T follicular helper cell (primary cell): ENCODE measurements at places on chromosomes 7 and 10.

GRCh38 chr10:85922356-85923129 lies 444.1 kb downstream of the GRID1 start:
- no peak for DNase-seq

GRCh38 chr10:15300697-15301096 lies 70.4 kb downstream of the FAM171A1 start:
- DNase-seq: no peak

DNA sequence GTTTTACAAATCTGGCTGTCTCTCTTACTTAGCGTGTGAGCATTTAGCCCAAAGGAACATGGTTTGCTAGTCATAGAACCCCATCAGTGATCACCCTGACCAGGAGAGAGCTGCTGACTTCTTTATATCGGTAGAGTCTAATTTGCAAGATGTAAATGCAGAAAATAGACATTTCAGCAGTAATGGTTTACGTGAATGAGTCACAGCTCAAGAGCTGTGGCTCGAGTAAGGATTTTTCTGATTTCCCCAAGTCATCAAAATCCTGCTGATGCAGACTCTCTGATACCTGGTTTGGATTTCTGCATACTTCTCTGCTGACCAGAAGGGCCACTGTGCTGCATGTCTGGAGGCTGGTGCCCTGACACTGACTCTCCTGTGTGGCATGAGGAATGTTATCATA lies 25.7 kb downstream of the NUB1 start:
- DNase-seq: no peak

DNA sequence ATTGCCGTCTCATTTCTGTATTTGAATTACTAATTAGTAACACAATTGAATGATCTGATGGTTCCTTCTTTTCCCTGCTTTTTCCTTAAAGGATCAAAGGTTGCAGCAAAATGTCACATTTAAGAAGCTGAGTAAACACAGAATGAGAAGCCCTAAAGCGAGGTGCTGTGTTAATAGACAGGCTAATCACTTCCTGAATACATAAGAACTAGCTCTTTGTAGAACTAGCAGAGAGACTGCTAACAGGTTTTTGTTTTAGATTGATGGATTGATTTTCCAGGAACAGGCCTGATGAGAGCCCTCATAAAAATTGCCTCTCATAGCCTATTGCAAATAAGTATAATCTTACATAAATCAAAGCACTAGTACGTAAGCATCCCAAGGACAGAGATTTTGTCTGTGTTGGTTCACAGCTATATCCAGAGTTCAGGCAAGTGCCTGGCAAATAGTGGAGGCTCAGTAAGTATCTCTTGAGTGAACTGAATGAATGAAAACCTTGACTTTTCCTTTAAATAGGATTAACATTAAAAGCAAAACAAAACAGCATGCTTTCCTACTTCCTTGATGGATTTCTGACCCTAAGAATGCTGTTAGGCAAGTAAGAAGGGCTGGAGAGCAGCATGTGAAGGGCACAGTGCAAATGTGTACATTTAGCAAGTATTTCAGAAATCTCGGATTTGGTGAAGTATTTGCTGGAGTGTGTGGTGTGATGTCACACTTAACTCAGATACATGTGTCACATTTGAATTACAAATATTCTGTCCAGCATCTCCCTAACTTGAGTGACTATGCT lies 3.3 kb downstream of the TMEM229A start:
- no peak for DNase-seq

DNA sequence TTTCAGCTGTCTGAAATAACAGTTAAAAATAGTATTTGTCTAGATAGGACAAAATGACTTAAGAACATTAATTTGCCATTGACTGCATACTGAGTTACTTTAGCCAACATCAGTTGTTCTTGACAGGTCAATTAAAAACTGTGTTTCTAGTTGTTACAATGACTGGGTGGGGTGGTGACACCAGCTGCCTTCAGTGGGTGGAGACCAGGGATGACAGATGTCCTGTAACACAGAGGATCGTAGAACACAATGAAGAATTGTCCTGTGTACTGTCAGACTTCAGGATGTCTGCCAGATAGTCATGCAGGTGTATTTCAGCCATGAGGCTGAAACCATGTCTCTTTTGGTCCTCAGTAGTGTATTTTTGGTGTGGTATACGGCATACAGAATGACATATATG lies 24.4 kb downstream of the TRUB1 start:
- DNase-seq: no peak

DNA sequence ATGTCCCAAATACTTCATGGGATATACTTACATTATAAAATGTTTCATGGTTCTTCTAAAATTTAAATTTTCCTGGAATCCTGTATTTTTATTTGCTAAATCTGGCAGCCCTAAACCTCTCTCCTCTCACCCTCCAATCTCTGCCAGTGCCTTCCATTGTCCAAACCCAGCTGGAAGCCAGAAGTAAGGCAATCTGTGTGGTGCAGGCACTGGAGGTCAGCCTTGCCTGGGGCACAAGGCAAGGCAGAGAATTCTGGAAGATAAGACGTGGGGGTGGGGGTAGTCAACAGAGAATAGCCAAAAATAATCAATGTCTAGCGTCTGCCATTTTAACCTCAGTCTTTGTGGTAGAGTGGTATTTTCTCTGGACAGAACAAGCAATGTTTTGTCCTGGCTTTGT lies 381.7 kb downstream of the GPAM start:
- no peak for DNase-seq

DNA sequence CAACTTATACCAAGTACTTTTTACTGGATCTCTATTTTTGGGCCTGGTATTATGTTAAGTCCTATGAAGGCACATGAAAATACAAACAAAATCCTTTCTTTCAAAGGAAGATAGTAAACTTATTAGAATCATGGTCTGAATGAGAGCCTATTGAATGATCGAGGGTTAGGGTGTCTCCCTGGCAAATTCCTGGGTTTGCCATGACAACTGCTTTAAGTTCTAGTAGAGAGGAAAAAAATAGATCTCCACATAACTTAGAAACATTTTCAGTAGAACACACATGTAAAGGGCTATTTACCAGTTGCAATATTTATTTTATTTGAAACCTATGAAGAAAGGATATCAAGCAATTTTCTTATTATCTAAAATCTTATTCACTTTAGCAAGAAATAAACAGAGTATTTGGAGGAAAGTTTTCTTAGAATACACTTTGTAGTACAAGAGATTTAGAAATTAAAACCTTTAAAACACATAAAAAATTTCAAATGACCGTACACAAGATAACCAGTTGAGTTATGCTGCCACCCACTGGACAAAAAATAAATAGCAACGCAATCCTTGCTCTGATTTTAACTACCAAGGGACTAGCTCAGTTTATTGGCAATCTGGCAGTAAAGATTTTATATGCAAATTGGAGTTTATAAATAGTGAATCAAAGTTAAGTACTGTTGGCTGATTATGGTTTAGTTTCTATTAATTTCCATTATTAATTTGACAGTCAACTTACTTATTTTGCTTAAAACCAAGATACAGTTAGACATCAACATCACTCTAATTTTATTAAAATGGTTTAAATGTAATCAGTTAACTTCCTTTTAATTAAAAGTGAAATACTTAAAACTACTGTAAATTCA lies 33.9 kb downstream of the CACUL1 start:
- DNase-seq: peak; percentile 38

GRCh38 chr10:88066876-88067275 lies 203.5 kb downstream of the PTEN start:
- no peak for DNase-seq

DNA sequence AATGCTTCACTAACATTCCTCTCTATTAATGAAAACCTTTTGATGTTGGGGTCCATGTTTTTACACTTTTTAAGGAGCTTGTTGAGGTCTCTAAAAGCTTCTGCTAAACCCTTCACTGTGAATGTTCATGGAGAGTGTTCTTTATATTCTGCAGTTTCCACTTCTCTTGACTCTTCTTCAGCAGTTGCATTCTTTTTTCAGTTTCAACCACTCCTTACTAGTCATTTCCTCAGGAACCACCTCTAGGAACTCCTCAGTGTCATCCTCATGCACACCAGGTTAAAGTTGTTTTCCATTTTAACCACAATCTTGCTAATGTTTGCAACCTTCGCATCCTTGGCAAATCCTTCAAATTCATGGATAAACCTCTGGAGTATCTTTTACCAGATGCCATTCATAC lies 821.6 kb downstream of the ANKRD7 start:
- DNase-seq: no peak

GRCh38 chr10:1643161-1643907 lies 94.0 kb downstream of the ADARB2 start:
- no peak for DNase-seq

DNA sequence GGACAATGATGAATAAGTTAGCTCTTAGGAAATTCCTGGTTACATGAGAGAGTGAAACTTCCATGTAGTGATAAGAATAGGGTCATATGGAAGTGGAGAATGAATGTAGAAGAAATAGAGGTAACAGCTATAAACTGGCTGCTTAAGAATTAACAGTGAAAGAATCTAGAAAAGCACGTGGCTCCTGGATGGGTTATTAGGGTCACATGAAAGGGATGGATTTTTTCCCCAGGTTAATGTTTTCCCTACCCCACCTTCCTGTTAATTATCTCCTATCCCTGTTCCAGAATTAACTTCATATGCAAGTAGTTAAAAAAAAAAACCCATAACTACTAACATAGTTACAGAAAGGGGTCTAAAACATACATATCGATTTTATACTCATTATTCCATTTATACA lies 58.0 kb downstream of the ANKIB1 start:
- DNase-seq: no peak

DNA sequence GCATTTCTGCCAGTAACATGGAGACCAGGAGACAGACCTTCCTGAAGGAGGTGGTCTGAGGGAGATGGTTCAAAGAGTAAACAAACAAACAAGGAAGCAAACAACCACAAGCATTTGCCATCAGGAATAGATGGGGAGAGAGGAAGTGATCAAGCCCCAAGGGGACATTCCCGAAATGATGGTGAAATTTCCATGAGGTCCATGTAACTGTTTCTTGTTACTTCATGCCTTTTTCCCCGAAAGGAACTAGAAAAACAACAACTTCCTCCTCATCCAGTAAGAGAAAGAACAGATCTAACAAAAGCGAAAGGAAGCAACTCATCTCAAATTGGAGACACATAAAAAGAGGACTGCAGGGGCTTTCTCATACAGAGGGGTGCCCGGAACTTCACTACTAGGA lies 152.5 kb upstream of the ZNF32 start:
- no peak for DNase-seq

DNA sequence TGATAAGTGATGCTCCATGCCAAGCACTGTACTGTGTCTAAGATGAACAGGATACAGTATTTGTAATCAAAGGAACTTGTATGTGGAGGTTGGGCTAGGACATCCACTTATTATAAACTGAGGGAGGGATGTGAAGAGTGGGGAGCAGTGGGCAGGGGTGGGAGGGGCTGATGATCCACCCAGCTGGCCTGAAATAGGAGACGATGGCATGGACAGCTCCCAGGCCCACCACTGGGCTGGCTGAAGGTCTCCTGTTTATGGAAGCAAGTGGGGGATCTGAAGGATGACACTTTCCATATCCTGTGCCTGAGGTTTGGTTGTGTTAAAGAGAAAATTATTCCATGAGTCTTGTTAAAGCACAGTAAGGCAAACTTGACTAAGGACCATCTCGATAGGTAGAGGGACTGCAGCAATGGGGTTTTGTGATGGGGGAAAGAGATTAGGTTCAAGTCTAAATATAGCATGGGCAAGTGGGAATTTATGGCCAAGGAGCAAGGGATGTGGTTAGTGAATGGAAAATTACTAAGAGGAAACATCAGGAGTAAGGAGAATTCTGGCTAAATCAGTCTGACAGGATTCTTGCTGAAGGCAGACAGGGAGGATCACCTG lies 124.6 kb downstream of the CCNY start:
- no peak for DNase-seq

DNA sequence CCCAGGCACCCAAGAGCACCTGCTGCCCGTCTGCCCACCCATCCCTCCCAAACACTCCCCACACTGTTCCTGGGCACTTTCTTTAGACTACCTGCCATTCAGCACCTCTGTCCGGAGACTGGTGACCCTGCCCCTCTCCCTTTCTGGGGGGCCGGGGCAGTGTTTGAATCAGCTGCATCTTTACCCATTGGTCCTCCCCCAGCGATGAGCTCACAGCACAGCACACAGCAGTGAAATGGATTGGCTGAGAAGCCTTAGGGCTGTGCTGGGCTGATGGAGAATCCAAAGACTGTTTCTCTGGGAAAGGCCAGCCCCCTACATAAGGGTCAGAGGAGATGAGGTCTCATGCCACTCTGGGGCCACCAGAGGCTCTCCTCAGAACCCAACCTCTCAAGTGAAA lies 40.2 kb downstream of the VWA2 start:
- DNase-seq: no peak

- no peak for DNase-seq
Observed at GRCh38 chr7:29935111-29935510, 54.5 kb downstream of the SCRN1 start.

DNA sequence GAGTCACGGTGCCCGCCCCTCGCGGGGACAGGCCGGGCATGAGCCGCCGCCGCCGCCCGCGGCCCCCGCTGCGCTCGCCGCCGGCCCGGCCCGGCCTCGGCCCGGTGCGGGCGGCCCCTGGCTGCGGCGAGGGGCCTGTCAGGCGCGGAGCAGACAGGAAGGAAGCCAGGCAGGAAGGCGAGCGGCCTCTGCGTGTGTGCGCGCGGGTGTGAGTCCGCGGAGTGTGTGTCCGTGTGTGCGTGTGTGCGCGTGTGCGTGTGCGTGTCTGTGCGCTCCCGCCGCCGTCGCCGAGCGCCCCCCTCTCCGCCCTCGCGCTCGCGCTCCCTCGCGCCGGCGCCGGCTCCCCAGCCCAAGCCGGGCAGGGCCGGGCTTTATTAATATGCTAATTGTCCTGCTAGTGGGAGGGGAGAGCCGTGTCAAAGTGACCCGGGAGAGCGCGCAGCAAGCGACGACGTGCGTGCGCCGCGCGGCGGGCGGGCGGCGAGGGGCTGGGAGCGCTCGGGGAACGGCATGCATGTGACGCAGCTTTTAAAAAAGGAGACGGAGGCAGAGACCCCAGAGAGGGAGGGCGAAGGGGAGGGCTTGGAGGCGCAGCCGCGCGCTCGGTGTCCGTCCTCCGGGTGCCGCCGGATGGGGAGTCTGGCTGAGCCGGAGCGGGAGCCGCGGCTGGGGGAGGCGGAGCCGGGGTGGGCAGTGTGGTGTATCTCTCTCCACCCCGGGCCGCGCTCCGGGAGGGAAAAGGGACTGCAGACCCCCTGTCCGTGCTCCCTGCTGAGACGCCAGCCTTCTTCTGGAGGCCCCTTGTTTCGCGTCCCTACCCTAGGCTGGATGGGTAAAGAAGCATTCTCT lies at the start of gene LDB1:
TSS of gene LDB1 (minus strand) at position 227 of the 849 bp plus-strand sequence. CDS start 258 bp downstream, outside the sequence.
- peak; percentile 48 for DNase-seq

GRCh38 chr7:136976504-136977251 lies 108.2 kb downstream of the CHRM2 start:
- no peak for DNase-seq

GRCh38 chr10:79028056-79028430 lies 40.7 kb upstream of the ZMIZ1 start:
- DNase-seq: no peak

- no peak for DNase-seq
Observed at GRCh38 chr10:102927311-102928010, 9.4 kb downstream of the CNNM2 start.

GRCh38 chr7:51311166-51311565 lies 5.4 kb downstream of the COBL start:
- no peak for DNase-seq

- no peak for DNase-seq
Observed at GRCh38 chr10:101120884-101121653, 10.0 kb upstream of the TLX1 start.
